ENCODE measurements at places on chromosomes 5 and 9. TPM values are rescaled to one million over a fixed set of nuclear protein-coding genes. Genes with fewer than 3 reads are reported as not detected.

DNA sequence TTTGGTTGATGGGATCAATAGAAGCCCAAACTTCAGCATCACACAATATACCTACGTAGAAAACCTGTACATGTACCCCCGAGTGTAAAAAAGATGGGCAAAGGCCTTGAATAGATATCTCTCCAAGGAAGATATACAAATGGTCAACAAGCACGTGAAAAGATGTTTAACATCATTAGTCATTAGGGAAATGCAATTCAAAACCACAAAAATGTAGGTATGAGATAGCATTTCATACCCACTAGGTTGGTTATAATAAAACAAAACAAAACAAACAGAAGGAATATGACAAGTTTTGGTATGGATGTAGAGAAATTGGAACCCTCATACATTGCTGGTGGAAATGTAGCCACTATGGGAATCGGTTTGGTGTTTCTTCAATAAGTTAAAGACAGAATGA lies 33.1 kb upstream of the PPARGC1B start:
- H3K27ac ChIP-seq: no peak overlapping the region
- no peaks in the 10 kb centered on the region for H3K27me3 ChIP-seq
- DNase-seq: no peak
- no peaks in the 10 kb centered on the region for H3K36me3 ChIP-seq

DNA sequence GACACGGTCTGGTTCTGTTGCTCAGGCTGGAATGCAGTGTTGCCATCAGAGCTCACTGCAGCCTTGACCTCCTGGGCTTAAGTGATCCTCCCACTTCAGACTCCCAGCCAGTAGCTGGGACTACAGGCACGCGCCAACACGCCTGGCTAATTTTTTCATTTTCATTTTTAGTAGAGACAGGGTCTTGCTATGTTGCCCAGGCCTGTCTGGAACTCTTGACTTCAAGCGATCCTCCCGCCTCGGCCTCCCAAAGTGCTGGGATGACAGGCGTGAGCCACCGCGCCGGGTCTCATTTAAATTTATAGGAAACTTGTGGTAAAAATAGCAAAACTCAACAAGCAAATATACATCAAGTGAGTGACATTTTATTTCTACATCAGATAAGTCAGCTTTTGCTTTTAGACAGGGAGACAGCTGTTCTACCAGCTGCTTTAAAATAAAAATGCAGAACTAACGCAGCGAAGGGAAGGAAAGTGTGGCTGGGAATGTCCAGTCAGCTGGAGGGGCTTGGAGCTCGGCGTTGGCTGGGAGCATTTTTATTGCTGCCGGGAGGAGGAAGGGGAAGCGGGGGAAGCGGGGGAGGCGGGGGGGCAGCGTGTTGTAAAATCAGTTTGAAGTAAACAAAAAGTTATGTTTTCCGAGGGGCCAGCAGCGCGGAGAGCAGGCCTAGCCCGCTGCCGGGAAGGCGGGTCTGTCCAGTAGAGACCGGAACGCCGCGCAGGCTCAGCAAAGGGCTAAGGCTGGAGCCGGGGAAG lies 707 bp upstream of the ZFYVE16 start:
- H3K36me3 ChIP-seq: no peaks in the 10 kb centered on the region
- no peaks in the 10 kb centered on the region for H3K27me3 ChIP-seq
- peak; percentile 55 for DNase-seq
- no peaks in the 10 kb centered on the region for H3K4me1 ChIP-seq

- H3K4me1 ChIP-seq: no peaks in the 10 kb centered on the region
- H3K27ac ChIP-seq: no peak overlapping the region
- H3K4me3 ChIP-seq: no peak overlapping the region
These were observed 127.1 kb downstream of the KIF4B start for GRCh38 chr5:155140646-155141045.

Gene SCGB3A2
- polyA plus RNA-seq: 2.0 TPM

DNA sequence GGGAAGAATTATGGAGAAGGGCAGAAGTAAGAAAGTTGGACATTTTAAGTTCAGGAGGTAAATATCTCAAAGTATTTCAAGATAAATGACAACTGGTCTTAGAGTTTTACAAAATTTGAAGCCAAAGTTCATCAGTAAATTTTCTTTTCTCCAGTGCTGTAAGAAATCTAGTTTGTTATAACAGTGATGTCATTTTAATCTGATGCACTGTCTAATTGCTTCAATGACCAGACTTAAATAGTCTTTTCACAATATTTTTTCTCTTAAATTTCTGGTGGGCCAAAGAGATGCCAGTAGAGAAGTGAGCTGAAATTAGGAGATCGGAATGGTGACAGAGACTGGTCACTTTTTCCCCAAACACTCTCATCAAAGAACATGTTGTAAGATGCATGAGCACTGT lies 156.5 kb upstream of the TMEM161B start:
- no peaks in the 10 kb centered on the region for H3K27me3 ChIP-seq
- no peak for DNase-seq
- H3K36me3 ChIP-seq: no peaks in the 10 kb centered on the region
- H3K4me1 ChIP-seq: no peaks in the 10 kb centered on the region
- no peak overlapping the region for H3K27ac ChIP-seq

Gene TCF7
- 0.54 TPM for polyA plus RNA-seq

GRCh38 chr9:97411440-97411788 lies 482 bp upstream of the TDRD7 start:
- H3K27me3 ChIP-seq: no peaks in the 10 kb centered on the region
- H3K36me3 ChIP-seq: no peaks in the 10 kb centered on the region

GRCh38 chr5:148965511-148966265 lies 97.2 kb downstream of the SH3TC2 start:
- H3K4me1 ChIP-seq: peaks cover 4% of the 10 kb centered on the region
- H3K4me3 ChIP-seq: no peak overlapping the region
- peak overlapping the region; percentile 78 for H3K27ac ChIP-seq
- H3K27me3 ChIP-seq: no peaks in the 10 kb centered on the region
- peak; percentile 90 for DNase-seq
- no peaks in the 10 kb centered on the region for H3K36me3 ChIP-seq

DNA sequence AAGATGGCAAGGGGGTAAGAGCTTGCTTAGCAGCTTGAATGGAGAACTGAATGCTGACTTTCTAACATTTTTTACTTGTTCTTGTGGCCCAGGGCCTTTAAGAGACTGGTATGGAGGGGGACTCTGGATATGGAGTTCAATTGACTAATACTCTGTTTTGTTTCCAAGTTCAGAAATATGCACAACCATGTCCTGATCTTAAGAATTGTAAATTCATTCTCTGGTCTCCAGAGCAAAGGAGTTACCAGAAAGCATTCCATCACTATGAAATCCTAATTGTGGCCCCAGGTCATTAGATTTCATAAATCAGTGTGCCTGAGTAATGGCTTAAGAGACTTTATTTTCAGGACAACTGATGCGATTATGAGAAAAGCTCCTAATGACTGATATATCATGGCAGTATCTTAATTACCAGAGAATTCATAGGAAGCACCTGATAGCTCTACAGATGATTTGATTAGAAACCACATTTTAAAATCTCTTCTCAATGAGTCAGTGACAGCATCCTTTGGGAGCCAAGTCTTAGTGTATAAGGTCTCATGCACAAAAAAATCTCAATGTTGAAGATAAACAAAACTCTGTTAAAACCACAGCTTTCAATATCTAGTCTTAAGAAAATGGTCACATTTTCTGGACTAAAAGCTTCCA lies 613.6 kb upstream of the KLF4 start:
- no peak overlapping the region for H3K27ac ChIP-seq
- no peaks in the 10 kb centered on the region for H3K36me3 ChIP-seq
- no peak overlapping the region for H3K4me3 ChIP-seq
- no peaks in the 10 kb centered on the region for H3K4me1 ChIP-seq
- H3K27me3 ChIP-seq: no peaks in the 10 kb centered on the region

GRCh38 chr9:138115506-138115905 lies 237.9 kb downstream of the CACNA1B start:
- no peak for DNase-seq
- no peak overlapping the region for H3K27ac ChIP-seq
- H3K36me3 ChIP-seq: no peaks in the 10 kb centered on the region
- H3K4me3 ChIP-seq: no peak overlapping the region

DNA sequence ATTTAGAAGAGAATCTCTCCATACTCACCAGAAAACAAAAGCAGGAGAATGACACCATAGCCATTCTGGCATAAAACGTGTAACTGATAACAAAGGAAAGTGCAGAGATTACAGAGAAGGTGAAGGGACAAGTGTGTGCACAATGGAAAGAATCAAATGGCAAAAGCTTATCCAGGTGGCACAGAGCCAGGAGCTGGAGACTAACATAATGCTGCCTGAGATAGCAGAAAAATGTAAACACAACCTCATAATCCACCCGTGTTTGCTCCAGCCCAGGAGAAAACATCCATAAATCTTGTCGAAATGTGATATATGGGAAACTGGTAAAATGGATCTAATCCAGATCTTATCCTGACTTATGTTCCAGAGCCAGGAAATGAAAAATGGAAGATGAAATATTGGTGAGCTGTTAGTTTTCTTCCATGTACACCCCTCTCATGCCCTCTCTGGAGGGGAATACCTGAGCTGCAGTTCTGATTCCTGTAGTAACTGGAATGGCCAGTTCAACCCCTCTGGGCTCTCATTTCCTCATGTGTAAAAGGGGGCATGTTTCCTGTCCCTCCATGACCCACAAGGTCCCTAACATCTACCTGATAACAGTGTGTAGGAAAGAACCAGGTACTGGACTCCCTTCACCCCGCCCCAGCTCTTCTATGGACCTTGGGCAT lies 212.3 kb upstream of the DAPK1 start:
- H3K36me3 ChIP-seq: no peaks in the 10 kb centered on the region
- no peak for DNase-seq
- no peak overlapping the region for H3K27ac ChIP-seq

DNA sequence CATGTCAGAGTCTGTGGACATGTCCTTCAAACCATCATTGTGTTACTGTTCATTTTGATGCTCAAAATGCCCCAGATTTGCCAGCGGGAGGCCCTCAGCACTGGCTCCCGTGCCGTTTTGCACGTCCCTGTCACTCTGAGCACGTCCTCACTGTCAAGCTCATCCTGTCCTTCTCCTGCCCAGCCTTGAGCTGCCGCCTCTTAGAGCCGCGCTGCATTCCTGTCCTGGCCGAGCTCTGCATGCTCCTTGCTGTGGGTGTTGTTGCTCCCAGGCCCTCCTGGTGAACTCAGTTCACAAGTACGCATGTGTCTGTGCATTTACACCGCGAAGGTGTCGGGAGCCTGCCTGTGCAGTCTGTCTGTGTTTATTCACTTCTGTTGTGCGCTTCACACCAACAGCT lies 62.2 kb downstream of the WNK2 start:
- DNase-seq: no peak
- H3K27ac ChIP-seq: no peak overlapping the region
- no peaks in the 10 kb centered on the region for H3K4me1 ChIP-seq
- no peak overlapping the region for H3K4me3 ChIP-seq
- no peaks in the 10 kb centered on the region for H3K36me3 ChIP-seq

Gene ENHO
- not detected for polyA plus RNA-seq

DNA sequence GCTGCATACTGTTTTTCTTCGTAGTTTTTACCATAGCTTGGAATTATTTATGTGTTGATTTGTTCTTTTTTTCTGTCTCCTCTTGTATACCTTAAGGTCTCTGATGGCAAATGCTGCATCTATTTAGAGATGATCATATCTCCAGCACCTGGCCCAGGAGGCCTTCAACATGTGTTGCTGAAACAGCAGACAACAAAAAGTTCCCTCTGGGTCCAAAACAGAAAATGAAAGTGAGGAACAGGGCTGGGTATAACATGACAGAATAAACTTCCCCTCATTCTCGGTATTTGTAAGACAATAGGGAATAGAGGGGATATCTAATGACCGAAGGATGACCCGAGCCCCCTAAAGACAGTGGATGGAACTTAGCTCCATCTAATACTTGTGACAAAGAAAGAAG lies 22.7 kb upstream of the PCSK1 start:
- no peaks in the 10 kb centered on the region for H3K36me3 ChIP-seq
- no peak overlapping the region for H3K27ac ChIP-seq
- no peaks in the 10 kb centered on the region for H3K4me1 ChIP-seq
- H3K4me3 ChIP-seq: no peak overlapping the region

- no peak overlapping the region for H3K27ac ChIP-seq
- no peak for DNase-seq
- peaks cover 5% of the 10 kb centered on the region for H3K4me1 ChIP-seq
These were observed 442.7 kb upstream of the CD180 start for GRCh38 chr5:67639313-67639712.
